BJ (cell line): ENCODE measurements at places on chromosomes 2 and 18.

DNA sequence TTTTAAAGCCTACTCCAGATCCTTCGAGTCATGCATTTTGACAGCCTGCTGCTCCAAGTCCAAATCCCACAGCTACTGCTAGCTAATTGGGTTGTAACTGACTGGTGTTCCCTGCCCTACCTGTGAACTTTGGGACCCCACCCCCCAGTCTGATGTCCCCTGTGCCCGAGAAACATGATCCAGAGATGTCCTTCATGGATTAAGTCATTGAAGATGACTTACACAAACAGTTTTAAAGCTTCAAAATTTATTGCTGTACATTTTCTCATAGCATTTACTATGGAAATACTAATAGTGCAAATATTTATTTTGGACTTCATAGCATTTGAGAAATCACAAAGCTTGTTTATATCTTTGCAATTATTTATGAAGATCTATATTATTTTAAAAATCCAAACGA lies 73.1 kb downstream of the MBD2 start:
- no peak for DNase-seq

DNA sequence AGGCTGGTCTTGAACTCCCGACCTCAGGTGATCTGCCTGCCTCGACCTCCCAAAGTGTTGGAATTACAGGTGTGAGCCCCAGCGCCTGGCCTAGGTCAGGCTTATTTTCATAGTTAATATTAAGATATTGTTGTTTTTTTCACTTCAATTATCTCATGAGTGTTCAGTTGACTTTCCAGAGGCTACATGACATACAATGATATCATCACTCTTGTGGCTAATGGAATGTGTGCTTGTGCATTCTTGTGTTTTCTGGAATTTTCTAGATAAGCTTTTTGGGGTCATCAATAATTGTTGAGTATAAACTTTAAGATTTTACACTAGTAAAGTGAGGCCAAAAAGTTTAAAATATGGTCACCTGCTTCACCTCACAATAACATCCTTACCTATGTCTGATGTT lies 180.9 kb downstream of the FIGN start:
- DNase-seq = no peak

GRCh38 chr2:23696752-23697045 lies 230.2 kb downstream of the ATAD2B start:
- DNase-seq = no peak

DNA sequence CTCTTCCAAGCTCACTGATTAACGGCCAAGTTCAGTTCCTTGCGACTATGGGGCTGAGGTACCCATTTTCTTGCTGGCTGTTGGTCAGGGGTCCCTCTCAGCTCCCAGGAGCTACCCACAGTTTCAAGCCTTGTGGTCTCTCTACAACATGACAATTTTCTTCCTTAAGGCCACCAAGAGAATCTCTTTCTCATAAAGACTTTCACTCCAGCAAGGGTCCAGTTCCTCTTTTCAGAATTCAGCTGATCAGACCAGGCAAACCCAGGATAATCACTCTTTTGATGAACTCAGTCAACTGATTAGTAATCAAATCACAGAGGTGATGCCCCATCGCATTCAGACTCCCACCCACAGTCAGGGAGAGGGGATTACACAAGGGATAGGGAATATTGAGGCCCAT lies 129.7 kb downstream of the IRS1 start:
- DNase-seq = no peak

DNA sequence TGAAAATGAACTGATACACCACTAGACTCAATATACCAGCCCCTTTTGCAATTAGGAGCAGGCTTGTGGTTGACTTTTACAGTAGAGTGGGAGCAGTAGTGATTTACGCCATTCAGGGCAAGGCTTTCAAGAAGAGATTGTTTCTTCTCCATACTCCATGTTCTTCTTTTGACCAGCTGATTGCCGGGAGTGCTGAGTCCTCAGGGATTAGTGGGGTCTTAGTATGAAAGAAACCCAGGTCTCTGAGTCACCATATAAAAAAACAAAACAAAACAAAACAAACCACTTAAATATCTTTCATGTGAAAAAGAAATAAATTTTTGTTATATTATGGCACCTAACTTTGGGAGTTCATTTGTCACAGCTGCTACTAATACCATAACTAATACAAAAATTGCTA lies 465.6 kb upstream of the TRIB2 start:
- DNase-seq = no peak

GRCh38 chr2:9140645-9141044 lies 66.0 kb upstream of the ASAP2 start:
- no peak for DNase-seq

GRCh38 chr2:154697418-154698252 lies 860 bp upstream of the KCNJ3 start:
- no peak for DNase-seq

DNA sequence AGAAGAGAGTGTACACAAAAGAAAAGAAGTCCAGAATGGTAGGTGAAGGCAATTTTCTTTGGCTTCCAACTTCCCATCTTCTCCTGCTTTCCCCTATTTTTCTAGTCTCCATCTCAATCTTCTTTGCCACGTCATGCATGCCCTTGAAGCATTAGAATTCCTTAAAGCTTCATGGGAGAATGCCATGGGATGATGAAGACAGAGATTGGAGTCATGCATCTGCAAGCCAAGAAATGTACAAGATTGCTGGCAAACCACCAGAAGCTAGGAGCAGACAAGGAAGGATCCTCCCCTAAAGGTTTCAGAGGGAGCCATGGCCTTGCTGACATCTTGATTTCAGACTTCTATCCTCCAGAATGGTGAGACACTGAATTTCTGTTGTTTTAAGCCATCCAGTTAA lies 305.9 kb downstream of the HRH4 start:
- DNase-seq = no peak

DNA sequence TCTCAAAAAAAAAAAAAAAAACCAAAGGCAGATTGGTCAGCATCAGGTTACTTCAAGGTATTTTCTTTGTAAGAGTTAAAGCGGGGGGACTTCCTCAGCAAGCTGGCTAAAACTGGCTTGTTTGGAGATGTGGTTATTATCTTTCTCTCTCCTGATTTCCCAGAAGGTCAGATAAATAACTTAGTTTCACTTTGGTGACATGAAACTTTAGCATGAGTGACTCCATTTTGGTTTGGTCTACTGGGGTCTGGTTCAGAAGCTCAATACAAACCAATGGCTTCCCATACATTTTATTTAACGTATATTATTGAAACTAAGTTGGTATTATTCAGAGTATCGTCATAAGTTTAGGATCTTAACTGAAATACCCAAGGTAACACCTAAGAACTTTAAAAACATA lies 41.6 kb upstream of the AMMECR1L start:
- DNase-seq = no peak

DNA sequence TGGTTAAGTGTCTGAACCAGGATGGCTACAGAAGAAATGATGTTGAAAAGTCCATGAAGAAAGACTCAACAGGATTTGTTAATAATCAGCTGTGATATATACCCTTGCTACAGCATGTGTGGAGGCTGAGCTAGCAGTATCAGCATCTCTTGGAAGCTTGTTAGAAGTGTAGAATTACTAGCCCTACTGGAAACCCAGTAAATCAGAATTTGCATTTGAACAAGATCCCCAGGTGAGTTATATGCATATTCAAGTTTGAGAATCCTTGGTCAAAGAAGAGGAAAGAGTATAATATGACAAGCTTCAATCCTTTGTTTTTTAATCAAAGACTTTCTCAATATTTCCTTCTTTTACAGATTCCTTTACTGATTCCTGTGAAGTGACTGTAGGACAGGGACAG lies 109.0 kb upstream of the KCNJ3 start:
- DNase-seq = no peak

DNA sequence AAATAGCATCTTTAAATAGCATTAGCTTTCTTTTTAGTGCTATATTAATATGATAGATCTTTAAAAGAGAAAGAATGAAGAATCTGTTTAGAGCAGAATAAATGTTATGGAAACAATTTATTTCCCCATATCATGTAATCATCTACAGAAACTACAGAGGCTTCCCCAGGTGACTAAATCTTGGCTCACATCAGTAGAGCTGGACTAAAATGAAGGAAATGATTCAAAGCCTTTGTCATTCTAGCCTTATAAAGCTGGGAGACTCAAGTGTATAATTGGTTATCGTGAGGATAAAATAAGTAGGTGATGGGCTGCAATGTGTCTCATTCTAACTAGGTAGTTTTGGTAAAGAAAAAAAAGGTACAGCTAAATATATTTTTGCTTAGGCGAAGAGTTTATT lies 83.2 kb upstream of the UNC80 start:
- DNase-seq = no peak

- DNase-seq = peak; percentile 32
Measured at GRCh38 chr2:166117491-166117890, 10.3 kb downstream of the SCN1A start.

- DNase-seq = no peak
Measured at GRCh38 chr18:10025711-10026670, 112.2 kb downstream of the VAPA start.

DNA sequence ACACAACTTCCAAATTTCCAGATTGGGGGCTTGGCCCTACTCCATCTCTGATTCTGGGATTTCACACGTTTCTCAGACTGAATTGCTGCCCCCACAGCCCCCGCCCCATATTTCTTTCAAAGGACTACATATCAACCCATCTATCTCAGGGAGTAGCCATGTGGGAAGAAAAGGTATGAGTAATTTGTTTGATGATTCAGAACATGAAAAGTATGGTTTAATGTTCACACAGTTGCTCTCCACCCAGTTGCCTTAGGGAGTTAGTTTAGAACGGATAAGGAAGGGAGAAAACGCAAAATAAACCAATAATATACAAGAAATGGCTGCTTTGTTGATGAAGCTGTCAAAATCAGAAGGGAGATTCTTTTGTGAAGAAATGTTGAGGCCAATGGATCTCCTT lies 145.1 kb downstream of the PIEZO2 start:
- DNase-seq = no peak

- DNase-seq = no peak
Measured at GRCh38 chr2:44560941-44561340, 199.2 kb downstream of the CAMKMT start.

GRCh38 chr2:13572466-13572865 lies 855.7 kb downstream of the TRIB2 start:
- DNase-seq = no peak

- DNase-seq = peak; percentile 4
Measured at GRCh38 chr18:74370115-74370514, 54.5 kb downstream of the C18orf63 start.
